ENCODE measurements at places on chromosomes 16 and 17. TPM values are rescaled to one million over a fixed set of nuclear protein-coding genes. Genes with fewer than 3 reads are reported as not detected.

DNA sequence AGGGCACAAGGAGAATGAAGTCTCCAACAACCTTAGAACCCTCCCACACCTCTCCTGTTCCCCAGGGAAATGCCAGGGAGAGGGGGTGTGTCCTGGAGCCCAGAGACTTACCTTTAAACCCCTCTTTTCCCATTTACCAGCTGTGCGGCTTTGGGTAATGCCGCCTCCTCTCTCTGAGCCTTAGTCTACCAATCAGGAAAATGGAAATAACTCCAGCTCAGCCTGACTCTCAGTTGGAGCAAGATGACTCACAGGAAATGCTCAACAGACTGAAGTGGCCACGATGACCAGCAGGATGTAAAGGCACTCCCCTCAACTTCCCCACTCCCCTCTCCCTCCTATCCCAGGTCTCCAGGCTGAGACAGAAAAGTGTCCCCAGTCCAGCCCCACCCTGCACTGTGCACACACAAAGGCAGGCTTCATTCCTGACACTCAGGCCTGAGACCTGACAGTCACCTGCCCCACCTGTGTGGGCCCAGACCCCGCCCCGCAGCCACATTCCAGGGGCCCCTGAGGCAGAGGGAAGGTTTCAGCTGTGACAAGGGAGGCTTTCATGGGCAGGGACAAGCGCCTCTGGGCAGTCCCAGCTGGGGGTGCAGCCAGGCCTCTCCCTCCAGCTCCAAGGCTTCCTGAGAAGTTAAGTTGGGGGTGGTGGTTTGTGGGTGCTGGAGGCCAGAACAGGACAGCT lies 3.0 kb upstream of the KRT15 start:
- DNase-seq, result no peak

- peak; percentile 51 for DNase-seq
These were observed 161.2 kb downstream of the MRTFB start for GRCh38 chr16:14232106-14232864.

DNA sequence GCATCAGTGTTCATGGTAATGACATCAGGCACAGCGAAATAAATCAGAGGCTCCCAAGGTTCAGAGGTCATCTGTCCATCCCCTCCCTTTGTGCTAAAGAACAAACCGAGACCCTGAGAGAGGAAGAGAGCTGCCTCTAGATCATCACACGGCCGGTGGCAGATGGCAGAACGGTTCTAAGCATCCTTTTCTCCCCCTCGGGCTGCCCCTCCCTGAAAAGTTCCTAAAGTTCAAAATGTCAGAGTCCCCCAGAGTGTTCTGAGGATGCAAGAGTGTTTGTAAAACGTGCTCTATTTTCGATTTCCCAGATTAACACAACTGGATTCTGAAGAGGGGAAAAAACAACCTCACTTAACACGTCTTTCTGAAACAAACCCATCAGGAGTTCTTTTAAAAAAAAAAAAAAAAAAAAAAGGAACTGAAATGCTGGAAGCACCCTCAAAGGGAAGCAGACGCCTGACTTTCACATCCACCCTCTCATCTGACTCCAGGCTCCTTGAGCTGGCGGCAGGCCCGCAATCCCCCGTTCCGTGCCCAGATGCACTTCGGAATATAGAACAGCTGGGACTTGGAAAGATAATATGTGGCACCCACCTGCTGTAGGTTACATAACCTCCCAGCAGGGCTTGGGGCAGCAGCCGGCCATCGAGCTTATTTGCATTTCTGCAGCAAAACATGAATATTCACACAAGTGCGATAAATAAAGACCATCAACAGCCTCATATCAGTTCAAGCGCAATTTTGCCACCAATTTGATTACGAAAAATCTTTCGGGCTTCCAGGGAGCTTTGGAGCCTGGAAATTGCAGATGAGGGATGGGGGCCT lies 115.5 kb upstream of the SMURF2 start:
- DNase-seq, result no peak

- DNase-seq, result no peak
These were observed 51.7 kb downstream of the PLXDC1 start for GRCh38 chr17:39099663-39100286.

GRCh38 chr17:29565643-29566472 lies 979 bp downstream of the ABHD15 start:
- DNase-seq, result peak; percentile 49

GRCh38 chr17:31469959-31470358 lies 78.5 kb downstream of the RAB11FIP4 start:
- no peak for DNase-seq

PIK3R6 gene
- not detected for total RNA-seq

SLFN14 gene
- not detected for total RNA-seq

LHX1 gene
- not detected for total RNA-seq
